Mammary epithelial cell (primary cell): ENCODE measurements at places on chromosomes 13 and 19.

DNA sequence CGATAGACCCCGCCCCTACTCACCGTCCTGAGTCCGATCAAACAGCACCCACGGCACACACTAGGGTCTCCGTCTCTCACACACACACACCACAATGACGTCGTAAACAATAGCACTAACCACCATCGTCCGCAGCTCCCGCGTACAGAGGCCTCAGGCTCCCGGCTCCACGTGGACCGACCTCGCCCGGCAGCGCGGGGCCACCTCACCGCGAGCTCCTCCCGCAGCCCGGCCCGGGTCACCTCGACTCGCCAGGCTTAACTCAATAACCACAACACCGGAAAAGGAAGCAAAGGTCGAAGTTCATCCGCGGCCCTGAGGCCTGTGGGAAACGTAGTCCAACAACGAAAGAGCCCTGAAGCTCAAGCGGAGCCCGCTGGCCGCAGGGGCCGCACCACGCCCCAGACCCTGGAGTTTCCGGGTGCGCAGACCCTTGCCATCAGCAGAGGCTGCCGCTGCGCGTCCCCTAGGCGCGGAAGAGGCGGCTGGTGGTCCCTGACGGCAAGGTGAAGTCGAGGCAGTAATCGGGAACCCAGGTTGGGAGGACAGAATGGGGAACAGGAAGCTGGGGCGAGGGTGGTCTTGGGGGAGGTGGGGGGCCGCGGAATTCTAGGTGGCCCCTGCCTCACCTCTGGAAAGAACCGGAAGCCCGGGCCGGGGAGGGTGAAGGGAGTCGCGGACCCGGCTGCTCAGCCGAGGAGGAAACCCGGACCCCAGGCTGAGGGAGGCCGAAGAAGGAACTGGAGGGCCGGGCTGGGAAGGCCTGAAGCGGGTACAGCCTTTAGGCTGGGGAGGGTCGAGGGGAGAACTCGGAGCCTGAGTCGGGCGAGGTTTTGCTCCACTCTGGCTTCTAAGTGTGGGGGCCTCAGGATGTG is at the start of gene ZNF529:
ZNF529 (minus strand) TSS at position 273 of the 875 bp plus-strand sequence. CDS start 946 bp downstream, outside the sequence.
- peak; percentile 87 for DNase-seq

DNA sequence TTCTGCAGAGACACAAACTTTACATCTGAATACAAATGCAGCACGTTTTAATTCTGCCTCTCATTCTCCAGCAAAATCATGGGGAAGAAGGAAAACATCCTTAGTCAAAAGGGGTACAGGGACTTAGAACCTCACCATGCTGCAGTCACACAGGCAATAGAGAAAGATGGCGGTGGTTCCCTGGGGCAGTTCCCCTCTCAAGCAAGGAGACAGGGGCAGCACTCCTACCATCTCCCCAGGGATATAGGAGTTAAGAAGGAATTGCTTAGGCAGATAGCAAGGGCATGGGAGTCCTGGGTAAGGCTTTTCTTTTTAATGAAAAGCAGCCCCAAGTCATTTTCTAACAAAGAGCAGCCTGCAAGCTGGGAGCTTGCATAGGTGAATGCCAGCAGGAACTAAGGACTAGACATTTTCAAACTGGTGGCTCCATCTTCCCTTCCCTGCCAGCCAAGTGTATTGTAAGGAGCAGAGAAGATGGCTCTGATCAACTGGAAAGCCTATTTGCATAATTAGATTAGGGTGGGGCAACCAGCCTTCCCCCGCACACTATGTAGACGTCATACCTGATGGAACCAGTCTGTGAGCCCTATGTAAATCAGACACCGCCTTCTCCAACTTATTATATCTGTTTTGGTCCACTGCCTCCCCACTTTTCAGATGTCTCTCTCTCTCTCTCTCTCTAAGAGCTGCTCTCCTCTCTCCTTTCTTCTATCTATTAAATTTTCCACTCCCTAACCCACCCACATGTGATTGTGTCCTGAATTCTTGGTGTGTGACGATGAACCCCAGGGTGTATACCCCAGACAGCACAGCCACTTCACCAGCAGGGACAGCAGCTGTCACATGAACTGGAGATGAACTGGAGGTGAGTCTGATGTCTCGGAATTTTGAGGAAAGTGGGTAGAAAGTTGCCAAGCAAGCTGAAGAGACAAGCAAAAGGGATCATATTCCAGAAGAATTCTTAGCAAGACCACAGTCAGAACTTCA is 514.5 kb downstream of the IRS2 start:
- peak; percentile 72 for DNase-seq

GRCh38 chr19:3057275-3057714 is 5.0 kb downstream of the TLE5 start:
- peak; percentile 62 for DNase-seq

GRCh38 chr13:97002581-97002980 is 8.3 kb upstream of the OXGR1 start:
- DNase-seq = no peak

GRCh38 chr13:110054041-110054440 is 252.9 kb downstream of the COL4A1 start:
- no peak for DNase-seq

GRCh38 chr19:38277969-38278680 is 13.8 kb downstream of the SPINT2 start:
- no peak for DNase-seq

DNA sequence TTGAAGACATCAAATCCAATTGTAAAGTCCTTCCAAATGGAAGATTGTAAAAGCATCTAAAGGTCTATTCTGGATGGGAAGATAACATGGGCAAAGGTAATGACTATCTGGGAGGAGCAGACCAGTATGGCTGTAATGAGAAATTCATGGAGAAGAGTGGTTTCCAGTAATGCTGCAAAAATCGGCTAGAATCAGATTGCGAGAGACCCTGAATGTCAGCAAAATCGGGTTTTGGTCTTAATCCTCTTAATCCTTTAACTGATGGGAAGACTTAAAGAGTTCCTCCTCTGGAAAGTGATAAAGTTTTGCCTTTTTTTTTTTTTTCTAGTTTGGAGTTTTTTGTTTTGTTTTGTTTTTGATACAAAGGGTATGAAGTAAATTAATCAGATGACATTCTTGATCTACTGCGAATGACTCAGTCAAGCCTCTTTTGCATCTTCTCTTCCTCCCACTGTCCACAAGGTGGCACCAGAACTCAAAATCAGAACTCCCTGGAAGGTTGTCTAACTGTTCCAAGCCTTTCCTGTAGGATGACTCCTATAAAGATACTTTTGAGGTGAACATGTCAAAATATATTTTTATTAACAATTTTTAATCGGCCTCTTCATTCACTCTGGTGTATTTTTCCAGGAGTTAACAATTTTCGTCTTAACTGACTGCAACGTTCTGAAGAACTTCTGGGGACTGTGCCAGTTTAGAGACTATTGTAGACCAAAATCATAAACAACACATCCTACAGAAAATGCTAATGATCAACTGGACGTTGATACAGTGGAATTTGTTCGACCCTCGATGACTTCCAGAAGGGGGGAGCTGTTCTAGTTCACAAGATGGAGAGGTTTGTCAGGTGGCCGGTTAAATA is 213.3 kb upstream of the MIR17HG start:
- peak; percentile 49 for DNase-seq

GRCh38 chr13:38099751-38100150 is 230.2 kb upstream of the TRPC4 start:
- no peak for DNase-seq

DNA sequence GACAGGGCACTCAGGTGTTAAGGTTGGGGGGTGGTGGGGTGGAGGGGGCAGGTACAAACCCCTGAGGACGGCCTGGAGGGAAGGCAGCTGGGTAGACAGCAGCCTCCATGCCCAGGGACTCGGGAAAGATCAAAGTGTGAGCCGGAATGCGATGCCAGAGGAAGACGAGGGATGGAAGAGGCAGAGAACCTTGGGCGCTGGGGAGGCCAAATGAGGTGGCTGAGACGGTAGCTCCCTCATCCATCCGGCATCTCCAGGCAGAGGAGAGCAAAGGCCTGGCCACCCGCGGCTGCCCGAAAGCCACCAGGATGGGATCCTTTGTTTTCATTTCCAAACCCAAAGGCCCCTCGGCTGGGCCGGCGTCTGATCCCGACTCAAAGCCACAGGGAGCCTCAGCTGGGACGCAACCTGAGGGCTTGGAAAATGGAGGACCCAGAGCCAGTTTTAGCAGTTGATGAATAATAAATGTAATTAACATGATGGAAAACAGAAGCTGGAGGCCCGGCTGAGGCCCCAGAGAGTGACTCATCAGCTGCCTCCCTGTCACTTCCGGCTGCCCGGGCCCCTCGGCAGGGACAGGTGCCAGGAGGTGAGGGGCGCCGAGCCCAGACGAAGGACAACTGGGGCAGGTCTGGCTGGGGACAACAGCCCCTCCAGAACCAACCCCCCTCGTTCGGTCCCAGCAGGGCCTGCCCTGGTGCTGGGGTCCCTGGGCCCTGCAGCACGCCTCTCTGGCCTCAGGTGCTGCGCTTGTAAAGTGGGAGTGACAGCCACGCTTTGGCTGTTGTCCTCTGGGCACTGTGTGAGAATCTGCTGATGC is 61.6 kb downstream of the CEBPG start:
- no peak for DNase-seq

- DNase-seq = no peak
Observed at GRCh38 chr19:19224150-19224851, 12.5 kb downstream of the NCAN start.

- no peak for DNase-seq
Observed at GRCh38 chr19:29634002-29634401, 27.9 kb downstream of the POP4 start.

DNA sequence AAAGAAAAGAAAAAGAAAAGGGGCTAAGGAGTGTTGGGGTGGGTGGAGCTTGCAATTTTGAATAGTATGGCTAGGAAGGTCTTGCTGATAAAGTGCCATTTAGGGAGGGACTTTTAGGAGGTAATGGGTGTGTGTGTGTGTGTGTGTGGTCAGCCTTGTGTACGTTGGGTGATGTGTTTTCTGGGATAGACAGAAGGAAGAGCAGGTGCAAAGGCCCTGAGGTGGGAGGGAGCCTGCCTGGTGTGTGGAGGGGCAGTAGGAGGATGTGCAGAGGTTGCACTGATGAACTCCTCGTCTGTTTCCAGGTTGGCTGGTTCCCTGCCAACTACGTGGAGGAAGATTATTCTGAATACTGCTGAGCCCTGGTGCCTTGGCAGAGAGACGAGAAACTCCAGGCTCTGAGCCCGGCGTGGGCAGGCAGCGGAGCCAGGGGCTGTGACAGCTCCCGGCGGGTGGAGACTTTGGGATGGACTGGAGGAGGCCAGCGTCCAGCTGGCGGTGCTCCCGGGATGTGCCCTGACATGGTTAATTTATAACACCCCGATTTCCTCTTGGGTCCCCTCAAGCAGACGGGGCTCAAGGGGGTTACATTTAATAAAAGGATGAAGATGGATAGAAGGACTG is 30.5 kb upstream of the ADGRE1 start:
- DNase-seq = no peak

- peak; percentile 54 for DNase-seq
Observed at GRCh38 chr19:23542562-23542961, 144.4 kb downstream of the ZNF675 start.

GRCh38 chr13:106078191-106078590 is 457.3 kb downstream of the EFNB2 start:
- peak; percentile 16 for DNase-seq

GRCh38 chr19:18904334-18905057 is 8.5 kb upstream of the CERS1 start:
- DNase-seq = no peak

DNA sequence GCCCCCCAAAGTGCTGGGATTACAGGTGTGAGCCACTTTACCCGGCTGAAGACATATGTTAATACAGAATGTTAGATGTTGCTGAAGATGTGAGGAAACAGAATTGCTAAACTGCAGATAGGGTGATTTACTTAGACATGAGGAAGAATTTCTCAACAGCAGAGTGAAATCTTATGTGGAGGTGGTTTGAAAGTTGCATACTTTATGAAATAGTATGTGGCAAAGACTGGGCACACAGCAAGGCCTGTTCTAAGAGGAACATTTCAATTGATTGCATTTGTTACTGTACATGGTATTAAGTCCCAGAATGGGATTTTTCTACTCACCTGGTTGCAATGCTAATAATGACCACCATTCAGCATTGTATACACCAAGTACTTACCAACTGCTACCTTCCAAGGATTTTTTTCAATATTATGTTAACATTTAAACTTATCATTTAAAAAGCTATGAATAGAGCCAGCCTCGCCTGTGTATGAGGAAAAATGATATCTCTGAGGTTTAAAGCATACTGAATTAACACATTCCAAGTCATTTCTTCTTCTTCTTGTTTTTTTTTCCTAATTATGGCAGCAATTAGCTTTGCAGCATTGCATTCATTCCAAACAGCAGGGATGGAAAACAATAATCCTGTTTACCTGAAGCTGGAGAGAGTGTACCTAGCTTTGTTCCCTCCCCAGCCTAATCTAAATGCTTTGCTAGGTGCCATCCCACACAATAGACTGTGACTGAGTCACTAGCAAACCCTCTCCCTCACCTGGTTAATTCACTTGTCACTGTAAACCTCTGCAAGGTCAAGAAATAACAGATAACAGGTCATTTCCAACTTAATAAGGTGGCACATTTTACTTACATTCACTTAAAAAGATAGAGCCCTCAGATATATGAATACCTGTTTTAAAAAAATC is 19.4 kb upstream of the KLF5 start:
- no peak for DNase-seq

DNA sequence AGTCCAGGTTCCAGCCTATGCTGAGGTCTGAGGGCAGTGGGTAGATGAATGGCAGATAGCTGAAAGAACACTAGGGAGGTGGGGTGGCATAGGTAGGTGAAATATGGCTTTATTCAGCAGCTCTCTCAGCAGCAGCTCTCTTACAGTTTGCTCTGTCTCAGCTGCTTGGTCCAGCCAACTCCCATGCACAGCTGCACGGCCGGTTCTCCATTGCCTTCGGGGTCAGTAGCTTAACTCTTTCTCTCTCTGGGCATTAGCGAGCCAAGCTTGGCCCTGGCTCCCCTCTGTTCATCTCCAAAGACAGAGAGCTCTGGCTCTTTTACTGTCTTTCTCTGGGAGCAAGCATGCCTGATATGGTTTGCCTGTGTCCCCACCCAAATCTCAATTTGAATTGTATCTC is 151.9 kb downstream of the MYO16 start:
- DNase-seq = no peak

GRCh38 chr13:24223341-24224231 is 63.1 kb downstream of the SPATA13 start:
- DNase-seq = no peak

- no peak for DNase-seq
Observed at GRCh38 chr13:110824702-110825300, 90.1 kb downstream of the ANKRD10 start.

DNA sequence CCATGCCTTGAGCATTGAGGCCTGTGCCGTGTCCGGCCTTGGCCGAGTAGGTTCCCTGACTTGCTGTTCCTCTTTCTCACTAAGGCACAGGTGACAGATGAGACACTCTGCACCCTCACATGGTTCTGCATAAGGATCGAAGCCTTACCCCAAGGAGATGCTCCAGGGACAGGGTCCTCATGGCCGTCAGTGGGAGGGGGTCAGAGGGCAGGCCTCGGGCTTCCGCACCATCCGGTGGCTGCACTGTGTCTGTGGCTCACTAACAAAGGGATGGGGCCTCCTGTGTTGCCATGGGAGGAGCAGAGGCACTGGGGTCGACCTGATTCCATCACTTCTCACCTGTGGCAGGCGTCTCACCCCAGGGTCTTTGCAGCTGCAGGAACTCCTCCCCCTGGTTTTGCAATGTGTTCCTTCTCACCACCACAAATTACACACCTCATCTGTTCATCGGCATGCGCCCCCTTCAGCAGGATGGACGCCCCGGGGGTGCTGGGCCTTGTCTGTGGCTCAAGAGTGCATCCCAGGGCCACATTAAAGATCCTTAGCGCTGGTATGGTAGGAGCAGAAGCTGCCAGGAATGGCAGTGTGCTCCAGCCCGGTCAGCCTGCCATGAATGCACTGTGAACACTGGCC is 113.3 kb upstream of the SOX1 start:
- no peak for DNase-seq

GRCh38 chr19:3537101-3537437 is 1.9 kb upstream of the TEKTIP1 start:
- DNase-seq = no peak

- no peak for DNase-seq
Observed at GRCh38 chr19:3220576-3220975, 3.9 kb upstream of the CELF5 start.
